Naive thymus-derived CD4-positive, alpha-beta T cell (primary cell): ENCODE measurements at places on chromosomes 16 and 17. TPM values are rescaled to one million over a fixed set of nuclear protein-coding genes. Genes with fewer than 3 reads are reported as not detected.

FBXW10B gene
- total RNA-seq: 0.65 TPM

DNA sequence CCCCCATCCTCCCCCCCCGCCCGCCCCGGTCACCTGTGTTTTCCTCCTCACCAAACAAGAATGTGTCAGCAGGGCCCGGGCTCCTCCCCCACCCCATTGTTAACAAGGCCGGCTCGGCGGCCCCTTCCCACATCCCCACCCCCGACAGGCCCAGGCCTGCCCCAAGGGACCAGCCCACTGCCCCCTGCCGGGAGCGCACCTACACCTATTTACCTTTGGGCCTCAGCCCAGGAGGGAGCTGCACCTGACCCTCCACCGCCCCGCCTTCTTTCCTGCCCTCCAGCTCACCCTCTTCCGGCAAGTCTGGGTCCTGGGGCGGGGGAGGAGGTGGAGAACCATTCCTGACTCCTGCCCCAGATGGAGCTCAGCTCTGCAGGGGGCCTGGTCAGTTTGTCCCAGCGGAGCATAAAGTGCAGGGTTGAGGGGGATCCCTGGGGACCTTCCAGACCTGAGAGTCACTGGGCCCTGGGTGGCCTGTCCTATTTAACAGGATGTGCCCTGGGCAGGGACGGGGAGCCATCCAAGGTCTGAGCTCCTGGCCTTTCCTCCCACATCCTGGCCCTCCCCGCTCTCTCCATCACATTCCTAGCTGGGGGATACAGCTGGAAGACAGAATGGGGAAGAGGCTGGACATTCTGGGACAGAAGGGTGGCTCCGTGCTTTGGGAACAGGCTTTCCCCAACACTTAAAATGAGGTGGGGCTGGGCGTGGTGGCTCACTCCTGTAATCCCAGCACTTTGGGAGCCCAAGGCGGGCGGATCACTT lies 8.3 kb downstream of the FOXJ1 start:
- no peak for DNase-seq

DNA sequence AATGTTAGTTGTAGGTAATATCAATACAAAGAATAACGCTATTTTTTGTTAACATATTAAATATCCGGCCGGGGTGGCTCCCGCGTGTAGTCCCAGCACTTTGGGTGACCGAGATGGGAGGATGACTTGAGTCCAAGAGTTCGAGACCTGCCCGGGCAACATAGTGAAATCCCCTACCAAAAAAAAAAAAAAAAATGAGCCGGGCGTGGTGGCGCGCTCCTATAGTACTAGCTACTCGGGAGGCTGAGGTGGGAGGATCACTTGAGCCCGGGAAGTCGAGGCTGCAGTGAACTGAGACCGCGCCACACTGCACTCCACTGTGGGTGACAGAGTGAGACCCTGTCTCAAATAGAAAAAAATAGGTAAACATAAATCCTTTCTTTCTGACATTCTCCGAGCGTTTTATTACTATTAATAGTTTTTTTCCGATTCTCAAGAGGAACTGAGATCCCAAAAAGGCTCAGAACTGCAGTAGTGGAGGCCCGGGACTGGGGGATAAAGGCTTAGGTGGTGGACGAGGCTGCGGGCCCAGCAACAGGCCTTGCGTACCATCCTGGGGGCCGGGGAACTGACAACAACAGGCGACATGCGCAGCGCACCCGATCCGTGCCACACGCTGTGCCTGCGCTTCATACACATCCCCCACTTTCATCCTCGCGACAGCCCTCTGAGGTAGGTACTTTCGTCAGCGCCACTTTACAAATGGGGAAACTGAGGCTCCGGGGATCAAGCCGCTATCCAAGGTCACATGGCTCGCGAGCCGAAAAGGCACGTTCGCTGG lies 919 bp downstream of the N4BP1 start:
- DNase-seq: no peak

- no peak for DNase-seq
Measured at GRCh38 chr17:30203471-30203981, 32.0 kb downstream of the SLC6A4 start.

- no peak for DNase-seq
Measured at GRCh38 chr17:21042458-21043295, at the start of gene USP22. TSS of gene USP22 (minus strand) at chr17:21043011. CDS start at chr17:21042835, 176 bp downstream.

DNA sequence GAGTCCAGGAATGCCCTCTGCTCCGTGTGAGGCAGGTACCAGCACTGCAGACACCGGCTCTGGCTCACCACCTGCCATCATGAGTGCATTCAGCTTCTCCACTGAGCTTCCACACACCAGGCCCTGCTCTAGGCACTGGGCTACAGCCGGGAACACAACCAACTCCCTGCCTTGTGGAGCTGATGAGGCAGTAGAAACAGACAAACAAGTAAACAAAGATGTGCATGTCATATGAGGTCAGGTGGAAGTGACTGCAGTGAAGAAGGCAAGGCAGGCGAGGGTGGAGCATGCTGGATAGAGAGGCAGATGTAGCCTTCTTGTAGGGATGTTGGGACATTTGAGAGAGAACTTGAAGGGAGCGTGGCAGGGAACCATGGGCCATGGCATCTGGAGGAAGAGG lies 5.0 kb downstream of the NLRC5 start:
- no peak for DNase-seq

NOXO1 gene
- 0.94 TPM for total RNA-seq

C17orf100 gene
- total RNA-seq: 1.9 TPM

- DNase-seq: peak; percentile 36
Measured at GRCh38 chr17:2302778-2303203, 794 bp downstream of the SMG6 start.

TNP2 gene
- total RNA-seq: not detected in 2 replicates

SLC47A1 gene
- 2.7 TPM for total RNA-seq

ITGAL gene
- total RNA-seq: 436 TPM

- no peak for DNase-seq
Measured at GRCh38 chr17:50279639-50280038, 5.4 kb downstream of the TMEM92 start.

PIRT gene
- total RNA-seq: not detected

GRCh38 chr17:76467366-76467765 lies at the start of gene AANAT:
TSS of gene AANAT (plus strand) at chr17:76467603. CDS start at chr17:76468747, 1,144 bp downstream.
- DNase-seq: no peak

- DNase-seq: peak; percentile 51
Measured at GRCh38 chr16:546909-547770, 13.1 kb upstream of the PRR35 start.
